Left forelimb (tissue), 1 donor: ENCODE measurements at places on chromosomes 3 and 15.

- no peak for DNase-seq
These were observed 34.3 kb upstream of the PIK3CA start for GRCh38 chr3:179113903-179114302.

GRCh38 chr15:74781431-74782258 lies at the start of gene CSK:
Gene CSK (plus strand): TSS chr15:74782080. CDS start chr15:74798298, 16,218 bp downstream.
- DNase-seq = peak; percentile 85

DNA sequence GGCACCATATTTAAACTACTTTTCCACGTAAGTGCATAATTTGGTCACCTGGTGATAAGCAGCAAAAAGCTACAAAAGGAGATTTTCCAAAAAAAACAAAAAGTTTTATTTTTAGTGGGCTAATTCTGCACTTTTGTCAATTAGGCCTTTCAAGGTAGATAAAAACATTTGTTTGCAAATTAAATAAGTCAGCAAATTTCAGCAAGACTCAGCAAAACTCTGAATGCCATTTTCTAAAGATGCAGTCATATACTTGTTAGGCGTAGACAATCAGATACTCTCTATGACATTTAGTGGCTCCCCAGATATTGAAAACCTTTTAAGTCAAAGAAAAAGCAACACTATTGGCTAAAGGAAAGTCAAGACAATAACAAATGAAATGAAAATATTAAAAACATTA lies 400.2 kb upstream of the GOLIM4 start:
- no peak for DNase-seq

DNA sequence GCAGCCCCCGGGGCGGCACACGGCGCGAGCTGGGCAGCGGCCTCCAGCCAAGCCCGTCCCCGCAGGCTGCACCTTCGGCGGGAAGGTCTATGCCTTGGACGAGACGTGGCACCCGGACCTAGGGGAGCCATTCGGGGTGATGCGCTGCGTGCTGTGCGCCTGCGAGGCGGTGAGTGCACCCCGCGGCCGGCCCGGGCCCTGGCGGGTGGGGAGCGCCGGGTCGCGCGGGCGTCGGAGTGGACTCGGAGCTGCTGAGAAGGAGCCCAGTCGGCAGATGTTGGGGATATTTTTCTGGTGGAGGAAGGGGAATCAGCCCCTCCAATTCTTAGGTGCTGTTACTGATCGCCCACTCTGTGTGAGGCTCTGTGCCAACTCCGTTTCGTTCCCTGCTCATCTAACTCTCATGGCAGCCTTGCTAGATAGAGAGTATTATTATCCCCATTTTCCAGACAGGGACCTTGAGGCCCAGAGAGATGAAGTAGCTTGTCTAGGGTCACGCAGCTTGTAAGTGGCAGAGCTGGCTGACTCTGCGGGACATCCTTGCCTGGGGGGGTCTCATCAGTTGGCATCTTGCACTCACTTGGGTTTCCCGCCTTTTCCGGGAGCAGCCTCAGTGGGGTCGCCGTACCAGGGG lies 890 bp downstream of the CHRD start:
- DNase-seq = no peak

DNA sequence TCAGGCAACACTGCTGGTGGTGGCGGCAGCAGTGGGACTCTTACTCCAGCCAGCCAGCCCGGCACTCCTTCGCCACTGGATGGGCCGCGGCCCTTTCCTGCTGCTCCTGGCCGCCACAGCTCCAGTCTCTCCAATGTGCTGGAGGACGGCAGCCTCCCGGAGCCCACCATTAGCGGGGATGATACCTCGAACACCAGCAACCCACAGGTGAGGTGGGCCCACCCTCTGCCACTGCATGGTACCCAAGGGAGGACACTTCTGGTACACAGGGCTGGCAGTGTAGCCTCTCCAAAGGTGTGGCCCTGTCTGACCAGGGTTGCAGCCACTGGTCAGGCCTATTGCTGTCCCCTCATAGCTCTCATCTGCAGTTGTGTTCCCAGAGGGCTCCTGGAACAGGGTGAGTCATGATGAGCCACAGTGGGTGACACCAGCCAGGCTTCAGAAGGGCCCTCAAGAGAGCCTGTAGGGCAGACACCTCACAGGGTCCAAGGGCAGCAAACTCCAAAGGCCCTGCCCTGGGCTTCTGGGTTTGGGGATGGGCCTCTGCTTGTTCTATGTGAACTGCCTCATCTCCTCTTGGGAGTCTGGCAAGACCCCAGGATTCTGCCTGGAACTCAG lies 20.8 kb downstream of the NBEAL2 start:
- no peak for DNase-seq

DNA sequence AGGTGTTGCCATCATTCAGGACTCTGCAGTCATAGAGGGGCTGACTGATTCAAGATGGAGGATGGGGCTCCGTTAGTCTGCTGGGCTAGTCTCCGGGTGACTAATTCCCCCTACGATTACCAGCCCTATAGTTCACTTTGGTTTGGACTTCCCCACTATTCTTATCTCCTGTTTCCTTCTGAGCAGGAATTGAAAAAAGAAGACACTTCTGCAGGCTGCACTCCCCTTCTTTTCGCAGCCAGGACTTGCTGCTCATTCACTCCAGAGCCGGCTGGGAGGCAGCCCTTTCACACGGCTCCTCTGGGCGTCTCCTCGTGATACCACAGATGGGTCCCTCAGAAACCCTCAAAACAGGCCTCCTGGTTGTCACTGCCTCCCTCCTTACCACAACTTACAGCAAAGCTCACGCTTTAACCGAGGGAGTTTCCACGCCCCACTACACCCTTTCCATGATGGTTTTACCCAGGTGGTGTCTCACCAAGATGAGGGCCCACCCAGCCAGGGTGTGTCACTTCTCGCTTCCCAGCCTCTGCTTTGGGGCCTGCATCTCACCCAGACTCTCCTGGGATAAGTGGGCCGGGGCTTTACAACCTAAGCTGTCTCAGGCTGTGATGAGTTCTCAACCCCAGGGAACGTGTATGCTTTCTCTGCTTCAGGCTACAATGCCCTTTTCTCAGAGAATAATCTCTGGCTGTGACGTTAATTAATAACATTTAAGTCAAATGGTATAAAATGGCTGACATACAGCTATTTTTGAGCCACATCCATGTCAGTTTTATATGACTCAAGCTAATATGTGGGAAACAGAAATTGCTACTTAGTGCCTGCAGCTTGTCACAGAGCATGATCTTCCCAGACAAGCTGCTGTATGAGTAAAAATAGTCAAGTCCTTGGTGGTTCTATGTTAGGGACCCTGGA lies 11.9 kb downstream of the CX3CR1 start:
- no peak for DNase-seq

GRCh38 chr3:116318370-116318769 lies 126.9 kb downstream of the LSAMP start:
- no peak for DNase-seq

DNA sequence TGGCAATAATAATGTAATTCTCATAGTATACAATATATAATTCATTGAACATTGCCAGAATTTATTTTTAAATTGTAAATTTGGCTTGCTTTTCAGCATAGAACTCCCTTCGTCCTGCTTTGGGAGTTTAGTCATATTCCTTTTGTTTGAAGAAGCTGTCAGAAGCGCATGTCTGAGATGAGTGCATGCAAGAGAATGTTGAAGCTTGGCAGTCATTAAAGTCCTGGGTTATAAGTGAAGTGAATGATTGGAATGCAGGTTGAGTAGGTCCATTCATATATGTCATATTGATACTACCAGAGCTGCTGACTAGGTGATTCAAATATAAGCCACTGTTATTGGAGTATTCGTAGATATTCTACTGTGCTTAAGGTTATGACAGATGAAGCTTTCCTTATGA lies 243.6 kb upstream of the MDFIC2 start:
- no peak for DNase-seq

GRCh38 chr3:8348076-8348475 lies 153.5 kb upstream of the LMCD1 start:
- DNase-seq = no peak

DNA sequence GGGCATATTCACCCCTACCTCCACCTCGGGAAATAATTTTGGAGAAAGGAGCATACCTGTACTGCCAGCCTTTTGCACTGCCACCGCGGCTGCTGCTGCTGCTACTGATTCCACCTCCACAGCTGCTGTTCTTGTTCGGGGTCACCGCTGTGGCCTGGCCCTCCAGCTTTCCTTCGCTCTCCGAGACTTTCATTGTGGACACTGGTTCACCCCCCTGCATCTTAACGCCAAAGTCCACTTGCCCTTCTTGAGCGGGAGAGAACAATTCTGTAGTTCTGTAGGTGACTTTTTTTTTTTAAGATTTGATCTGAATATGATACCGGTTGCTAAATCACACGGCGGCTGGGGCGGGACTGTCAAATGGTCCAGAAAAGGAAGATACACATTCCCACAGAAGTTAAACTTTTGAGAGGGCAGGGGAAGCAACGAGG lies 701 bp downstream of the OSBPL11 start:
- no peak for DNase-seq

GRCh38 chr3:159057621-159058020 lies 255.8 kb downstream of the MFSD1 start:
- no peak for DNase-seq

- peak; percentile 20 for DNase-seq
These were observed 128.7 kb upstream of the TLE3 start for GRCh38 chr15:70226337-70226980.

- no peak for DNase-seq
These were observed 11.2 kb upstream of the CCR8 start for GRCh38 chr3:39318301-39318700.

- no peak for DNase-seq
These were observed 20.2 kb downstream of the CRABP1 start for GRCh38 chr15:78360367-78360801.

GRCh38 chr3:122481390-122481789 lies 33.3 kb downstream of the KPNA1 start:
- DNase-seq = no peak

- DNase-seq = no peak
These were observed 304.3 kb downstream of the ZIC1 start for GRCh38 chr3:147713234-147714133.

- DNase-seq = no peak
These were observed 13.6 kb upstream of the XIRP1 start for GRCh38 chr3:39205919-39206516.

GRCh38 chr3:165011557-165011956 lies 66.7 kb downstream of the SI start:
- no peak for DNase-seq

DNA sequence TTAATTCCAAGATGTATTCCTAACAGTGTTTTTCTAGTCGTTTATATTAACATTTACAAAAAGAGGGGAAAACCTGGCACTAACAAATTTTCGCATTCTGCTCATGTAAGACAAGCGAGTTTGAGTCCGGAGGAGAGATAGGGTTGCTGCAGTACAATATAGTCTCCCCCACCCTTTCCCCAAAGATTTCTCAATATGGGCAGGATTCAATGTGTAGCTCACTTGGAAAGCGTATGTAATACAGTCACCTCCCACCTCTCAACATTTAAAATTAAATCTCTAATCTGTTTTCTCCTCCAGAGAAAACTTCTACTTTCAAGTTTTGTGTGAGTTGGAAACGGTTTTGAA lies 57.9 kb downstream of the CMSS1 start:
- no peak for DNase-seq

GRCh38 chr3:152830245-152830644 lies 4.7 kb upstream of the P2RY1 start:
- no peak for DNase-seq

DNA sequence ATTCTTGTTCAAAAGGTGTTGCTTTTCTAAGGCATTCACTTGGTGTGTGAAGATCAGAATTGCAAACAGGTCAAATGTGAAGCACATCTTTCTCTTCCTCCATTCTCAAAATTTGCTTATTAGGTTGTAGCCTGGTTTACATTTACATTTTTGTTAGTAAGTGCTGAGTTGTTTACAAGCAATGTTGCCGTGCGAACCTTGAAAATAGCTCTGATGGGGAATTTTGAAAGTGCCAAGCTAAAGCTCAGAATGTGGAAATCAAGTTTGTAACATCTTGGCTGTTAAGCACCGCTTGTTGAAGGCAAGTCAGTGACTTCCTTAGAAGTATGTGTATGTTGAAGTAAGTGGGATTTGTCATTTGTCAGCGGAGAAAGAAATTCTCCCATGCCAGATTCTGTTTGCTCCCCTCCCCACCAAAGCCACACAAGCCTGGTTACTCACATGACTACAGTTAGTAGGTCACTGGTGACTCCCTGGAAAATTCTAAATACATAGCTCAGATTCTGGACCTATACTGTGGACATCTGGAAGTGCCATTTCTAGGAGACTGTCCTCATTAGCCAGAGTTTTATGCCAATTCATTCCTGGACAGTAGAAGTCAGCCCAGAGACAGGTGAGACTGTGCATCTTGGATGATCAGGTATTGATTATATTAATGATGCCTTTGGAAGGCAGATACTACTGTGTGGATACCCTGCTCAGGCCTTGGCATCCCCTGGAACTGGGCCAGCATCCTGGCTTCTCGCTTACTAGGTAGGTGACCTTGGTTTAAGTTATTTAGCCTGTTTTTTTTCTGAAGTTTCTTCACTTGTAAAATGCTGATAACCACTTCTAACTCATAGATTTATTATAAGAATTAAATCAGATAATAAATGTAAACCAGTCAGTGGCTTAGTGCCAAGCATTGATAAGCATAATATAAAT lies 390.6 kb upstream of the SEMA6D start:
- no peak for DNase-seq

DNA sequence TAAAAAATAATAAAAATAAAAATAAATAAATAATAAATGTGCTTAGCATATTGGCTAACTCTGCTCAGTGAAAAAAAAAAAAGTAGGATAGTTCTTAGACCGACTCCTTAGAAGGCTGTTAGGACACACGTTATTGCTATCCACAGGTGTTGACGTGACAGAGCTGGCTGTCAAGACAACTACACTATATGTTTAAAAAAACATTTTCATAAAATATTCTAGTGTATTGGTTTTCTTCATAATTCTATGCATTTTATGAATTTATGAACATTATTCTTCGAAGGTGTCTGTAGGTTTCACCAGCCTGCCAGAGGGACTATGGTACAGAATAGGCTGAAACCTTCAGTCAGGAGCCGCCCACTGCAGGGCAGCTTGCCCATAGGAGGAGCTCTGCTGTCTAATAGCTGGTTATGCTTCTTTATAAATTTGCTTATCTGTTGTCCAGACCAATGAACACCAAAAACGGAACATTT lies 9.2 kb downstream of the TM4SF1 start:
- DNase-seq = no peak

- no peak for DNase-seq
These were observed 12.2 kb upstream of the TRANK1 start for GRCh38 chr3:36957063-36957462.

GRCh38 chr3:108251265-108251664 lies 29.0 kb upstream of the IFT57 start:
- no peak for DNase-seq

DNA sequence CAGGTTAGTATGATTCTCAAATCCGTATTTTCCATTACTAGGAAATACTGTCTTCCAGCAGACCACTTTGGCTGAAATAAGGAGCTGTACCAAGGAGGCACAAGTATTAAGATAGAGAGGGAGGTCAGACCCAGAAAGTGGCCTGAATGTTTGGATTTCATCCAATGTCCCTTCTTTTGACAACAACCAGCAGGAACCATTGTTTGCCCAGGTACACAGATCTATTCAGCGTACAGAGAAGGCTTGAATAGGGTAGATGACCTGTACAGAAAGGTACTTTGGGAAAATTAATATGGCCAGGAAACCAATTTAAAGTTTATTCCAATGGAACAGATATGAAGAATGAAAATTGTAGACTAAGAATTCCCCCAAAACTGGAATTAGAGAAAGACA lies 12.6 kb downstream of the MTHFS start:
- no peak for DNase-seq
